ENCODE measurements at places on chromosomes 2 and 18.
A peak's percentile ranks its signal among the peaks of the same experiment; 100 is the strongest.

- no peak for DNase-seq
Observed at GRCh38 chr18:7104649-7105048, 12.9 kb downstream of the LAMA1 start.

DNA sequence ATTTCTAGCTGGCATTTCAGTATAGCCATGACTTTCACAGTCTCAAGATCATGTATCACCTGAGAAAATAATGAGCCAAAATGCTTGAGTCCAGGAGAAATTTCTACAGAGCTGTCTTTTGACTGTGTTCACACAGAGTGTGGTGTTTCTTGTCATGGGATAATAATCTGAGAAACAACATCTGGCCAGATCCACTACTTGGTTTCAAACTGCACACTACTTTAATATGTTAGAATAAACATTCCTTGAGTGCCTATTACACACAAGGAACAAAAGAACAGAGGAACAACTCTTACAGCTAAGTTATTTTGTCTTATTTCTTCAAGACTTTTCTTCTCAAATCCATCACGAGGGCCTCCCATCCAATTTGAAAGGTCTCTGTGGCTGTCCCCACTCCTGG is 108.3 kb downstream of the SS18 start:
- DNase-seq: no peak

GRCh38 chr2:173002751-173003541 is 72.7 kb upstream of the MAP3K20 start:
- DNase-seq: peak; percentile 20

GRCh38 chr18:56358608-56359280 is 279.6 kb downstream of the TXNL1 start:
- peak; percentile 11 for DNase-seq

DNA sequence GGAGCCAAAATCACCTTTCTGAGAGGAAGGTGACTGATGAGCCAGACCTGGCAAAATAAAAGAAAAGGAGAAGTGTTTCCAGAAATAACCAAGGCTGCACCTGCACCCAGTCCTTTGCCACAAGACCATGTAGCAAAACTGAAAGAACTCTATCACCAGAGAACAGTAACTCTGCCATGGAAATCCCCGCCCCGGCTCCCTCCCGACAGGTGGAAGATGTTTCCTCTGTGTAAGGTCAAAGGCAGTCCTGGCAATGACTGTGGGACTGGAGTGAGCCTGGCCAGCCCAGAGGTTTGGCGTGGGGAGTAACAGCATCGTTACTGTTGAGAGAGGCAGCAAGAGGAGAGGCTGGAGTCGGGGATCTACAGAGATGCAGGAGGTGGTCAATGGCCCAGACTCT is 42.3 kb downstream of the SPRED2 start:
- no peak for DNase-seq

DNA sequence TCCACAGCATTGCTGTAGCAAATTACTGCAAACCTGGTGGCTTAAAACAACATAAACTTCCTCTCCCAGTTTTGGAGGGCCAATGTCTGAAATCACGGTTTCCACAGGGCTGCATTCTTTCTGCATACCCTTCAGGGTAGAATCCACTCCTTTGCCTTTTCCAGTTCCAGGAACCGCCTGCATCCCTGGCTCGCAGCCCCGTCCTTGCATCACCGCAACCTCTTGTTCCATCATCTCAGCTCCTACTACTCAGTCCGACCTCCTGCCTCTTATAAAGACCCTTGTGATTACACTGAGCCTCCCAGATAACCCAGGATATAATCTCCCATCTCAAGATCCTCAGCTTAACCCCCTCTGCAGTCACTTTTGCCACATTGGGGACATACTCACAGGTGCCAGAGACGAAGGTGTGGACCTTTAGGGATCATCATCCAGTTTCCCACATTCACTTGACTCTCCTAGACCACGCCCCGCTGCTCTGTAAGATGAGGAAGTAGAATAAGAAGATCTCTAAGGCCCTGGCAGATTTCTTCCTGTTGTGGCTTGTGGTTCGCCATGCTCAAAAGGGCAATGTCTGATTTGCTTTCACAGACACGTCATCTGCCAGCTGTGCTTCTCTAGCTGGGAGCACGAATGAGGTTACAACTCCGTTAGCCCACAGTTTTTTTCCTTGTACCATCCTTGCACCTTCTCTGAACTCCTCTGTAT is 103.6 kb upstream of the AGAP1 start:
- DNase-seq: no peak

DNA sequence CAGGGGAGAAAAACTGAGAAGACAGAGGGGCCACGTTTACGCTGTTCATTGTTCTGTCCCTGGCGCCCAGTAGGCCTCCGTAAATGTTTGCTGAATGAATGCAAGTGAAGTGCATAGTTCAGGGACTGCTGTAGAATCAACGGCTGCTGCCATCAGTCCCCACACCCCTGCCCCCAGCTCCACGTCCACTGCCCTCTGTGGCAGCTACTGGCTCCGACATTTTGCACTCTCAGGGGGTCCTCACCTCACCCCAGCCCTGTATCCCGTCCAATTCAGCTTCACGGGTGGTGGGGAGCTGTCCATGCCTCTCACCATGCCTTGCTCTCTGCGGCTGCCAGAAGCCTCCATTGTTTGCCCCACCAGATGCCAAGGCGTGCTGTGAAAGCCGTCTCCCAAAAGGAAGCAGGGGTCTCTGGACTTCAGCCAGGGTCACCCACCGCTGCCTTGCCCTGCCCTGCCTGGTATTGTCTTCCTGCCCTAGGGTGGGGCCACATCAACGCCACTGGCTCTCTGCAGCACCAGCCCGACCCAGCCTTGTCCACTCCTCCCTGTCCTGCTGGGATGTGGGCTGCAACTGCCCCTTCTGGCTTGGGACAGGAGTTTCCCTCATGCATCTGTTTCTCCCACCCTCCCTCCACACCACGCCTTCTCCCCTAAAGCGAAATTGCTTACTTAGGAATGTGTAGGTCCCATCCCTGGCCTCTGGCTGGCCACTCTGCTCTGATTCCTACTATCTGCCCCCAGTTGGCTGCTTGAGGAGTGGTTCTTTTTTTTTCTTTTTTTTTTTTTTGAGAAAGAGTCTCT is 86.0 kb downstream of the RHOB start:
- no peak for DNase-seq

DNA sequence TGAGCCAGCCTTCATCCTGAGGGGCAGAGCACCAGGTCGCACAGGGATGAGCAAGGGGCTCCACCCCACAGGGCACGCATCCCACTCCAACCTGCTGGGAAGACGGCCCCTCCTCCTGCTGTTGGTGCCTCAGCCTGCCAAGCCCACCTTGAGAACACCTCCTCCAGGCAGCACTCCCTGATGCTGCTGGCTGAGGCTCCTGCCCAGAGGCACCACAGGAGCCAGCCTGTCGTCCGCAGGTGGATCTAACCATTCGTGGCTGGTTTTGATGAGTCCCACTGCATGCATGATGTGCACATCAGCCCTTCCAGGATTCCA is 58.4 kb downstream of the BIN1 start:
- no peak for DNase-seq

GRCh38 chr2:42900289-42900891 is 108.0 kb upstream of the HAAO start:
- no peak for DNase-seq

- no peak for DNase-seq
Observed at GRCh38 chr2:4336864-4337263, 633.5 kb downstream of the DCDC2C start.

DNA sequence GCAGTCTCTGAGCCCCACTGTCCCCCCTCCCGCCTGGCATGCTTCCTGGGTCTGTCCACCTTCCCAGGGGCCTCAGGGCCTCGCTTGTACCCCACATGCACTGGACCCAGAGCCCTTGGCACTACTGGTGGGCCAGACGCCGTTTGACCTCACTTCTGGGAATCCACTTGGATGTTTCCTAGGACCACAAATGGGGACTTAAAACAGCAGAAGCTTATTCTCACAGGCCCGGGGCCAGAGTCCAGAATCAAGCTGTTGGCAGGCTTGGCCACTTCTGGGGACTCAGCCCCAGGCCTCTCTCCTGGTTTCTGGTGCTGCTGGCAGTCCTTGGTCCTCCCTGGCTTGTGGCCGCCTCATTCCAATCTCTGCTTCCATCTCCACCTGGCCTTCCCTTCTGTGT is 19.6 kb downstream of the ANO7 start:
- no peak for DNase-seq

DNA sequence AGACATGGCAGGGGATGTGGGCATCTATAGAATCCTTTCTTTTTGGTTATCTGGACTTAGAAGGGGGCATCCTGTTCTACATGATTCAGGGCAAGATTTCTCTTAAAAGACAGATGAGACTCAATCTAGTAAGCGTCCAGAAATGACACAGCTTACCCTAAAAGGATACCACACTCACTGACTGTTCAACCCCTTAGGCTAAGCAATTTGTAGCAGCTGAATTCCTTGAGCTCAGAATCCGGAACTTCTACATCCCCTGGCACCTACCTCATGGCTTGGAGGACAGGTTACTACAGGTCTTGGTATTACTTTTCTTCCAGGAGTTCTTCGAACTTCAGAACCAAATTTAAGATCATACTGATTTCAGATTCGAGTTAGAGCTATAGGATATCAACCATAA is 138.4 kb downstream of the LAMA3 start:
- no peak for DNase-seq

GRCh38 chr2:85329181-85329651 is 1.4 kb upstream of the TGOLN2 start:
- DNase-seq: no peak

- no peak for DNase-seq
Observed at GRCh38 chr2:16784652-16785051, 119.0 kb upstream of the CYRIA start.

DNA sequence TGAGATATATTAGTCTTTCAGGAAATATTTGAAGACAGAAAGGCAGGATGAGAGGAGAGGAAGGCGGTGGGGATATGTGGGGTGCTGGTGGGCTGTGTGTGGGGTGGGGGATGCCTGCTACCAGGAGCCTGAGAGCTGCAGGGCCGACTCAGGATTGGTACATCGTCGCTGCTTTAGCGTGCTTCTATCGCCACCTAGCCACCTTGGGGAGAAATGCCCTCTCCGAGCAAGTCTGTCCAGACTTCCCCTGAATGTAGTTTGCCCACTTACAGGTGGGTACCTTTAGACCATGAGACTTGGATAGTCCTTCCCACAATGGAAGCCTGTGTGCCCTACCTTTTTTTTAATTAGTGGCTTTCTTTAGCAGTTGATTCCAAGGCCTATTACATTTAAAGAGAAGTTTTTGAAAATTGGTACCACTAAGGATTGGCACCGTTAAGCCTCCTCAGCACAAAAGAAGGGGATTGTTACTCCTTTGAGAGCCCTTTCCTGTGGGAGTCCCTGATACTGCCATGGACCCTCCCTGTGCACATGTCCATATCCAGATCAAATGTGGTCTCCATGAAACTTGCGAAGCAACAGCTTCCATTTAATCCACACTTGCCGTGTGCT is 114.1 kb upstream of the NDUFV2 start:
- DNase-seq: peak; percentile 40

DNA sequence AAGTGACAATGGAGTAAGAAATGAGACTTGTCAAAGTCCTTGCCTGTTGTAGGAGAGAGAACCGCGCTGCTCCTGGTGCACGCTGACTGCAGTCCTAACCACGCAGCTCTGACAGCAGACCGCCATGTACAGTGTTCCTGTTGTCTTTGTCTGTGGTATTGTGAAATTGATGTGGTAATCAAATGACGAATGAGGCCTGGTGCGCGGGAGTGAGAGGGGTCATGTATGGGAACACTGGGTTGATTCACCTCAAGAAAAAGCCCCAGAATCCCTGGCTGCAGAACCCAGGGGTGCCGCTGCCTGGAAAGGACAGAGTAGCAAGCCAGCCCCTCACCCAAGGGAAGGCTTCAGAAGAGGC is 64.0 kb downstream of the INPP4A start:
- no peak for DNase-seq

- peak; percentile 67 for DNase-seq
Observed at GRCh38 chr2:211741966-211742365, 796.6 kb downstream of the ERBB4 start.

GRCh38 chr2:12618576-12618975 is 98.2 kb upstream of the TRIB2 start:
- no peak for DNase-seq

- DNase-seq: no peak
Observed at GRCh38 chr2:38444247-38444646, 67.2 kb upstream of the ATL2 start.

DNA sequence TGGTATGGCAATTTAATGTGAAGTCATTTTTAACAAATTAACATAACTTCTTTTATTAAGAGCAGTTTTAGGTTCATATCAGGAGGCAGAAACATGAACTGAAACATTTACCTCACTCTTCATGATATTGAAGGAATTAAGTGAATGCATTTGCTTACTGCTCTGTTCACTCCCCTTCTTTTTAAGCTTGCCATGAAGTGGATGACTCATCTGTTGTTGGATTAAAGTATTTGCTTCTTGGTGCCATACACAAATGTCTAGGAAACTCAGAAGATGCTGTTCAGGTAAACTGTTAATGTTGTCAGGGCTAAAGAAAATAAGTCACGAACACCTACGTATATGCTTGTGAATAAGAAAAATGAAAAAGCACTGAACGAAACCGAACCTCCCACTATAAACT is 10.2 kb upstream of the CABYR start:
- no peak for DNase-seq

- no peak for DNase-seq
Observed at GRCh38 chr2:101521487-101521886, 46.6 kb upstream of the RFX8 start.

GRCh38 chr2:120429586-120430500 is 83.9 kb downstream of the INHBB start:
- DNase-seq: no peak

- no peak for DNase-seq
Observed at GRCh38 chr2:158735822-158736580, 59.1 kb upstream of the DAPL1 start.

DNA sequence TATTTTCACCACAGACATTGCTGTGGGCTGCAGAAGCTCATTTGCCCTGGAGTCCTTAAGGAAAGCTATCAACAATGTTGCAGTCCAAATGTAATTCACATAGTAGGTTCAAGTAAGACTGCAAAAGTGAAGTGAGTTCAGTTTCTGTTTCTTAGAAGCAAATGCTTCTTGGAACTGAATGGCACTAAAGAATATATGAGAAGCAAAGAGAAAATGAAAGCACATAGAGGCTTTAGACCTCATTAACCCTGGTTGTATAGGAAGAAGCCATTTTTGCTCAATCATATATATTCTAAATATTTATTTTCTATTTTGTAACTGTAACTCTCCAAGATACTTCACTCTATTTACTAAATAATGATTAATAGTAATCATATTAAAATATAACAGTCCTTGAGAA is 292.0 kb downstream of the ZNF804A start:
- no peak for DNase-seq

DNA sequence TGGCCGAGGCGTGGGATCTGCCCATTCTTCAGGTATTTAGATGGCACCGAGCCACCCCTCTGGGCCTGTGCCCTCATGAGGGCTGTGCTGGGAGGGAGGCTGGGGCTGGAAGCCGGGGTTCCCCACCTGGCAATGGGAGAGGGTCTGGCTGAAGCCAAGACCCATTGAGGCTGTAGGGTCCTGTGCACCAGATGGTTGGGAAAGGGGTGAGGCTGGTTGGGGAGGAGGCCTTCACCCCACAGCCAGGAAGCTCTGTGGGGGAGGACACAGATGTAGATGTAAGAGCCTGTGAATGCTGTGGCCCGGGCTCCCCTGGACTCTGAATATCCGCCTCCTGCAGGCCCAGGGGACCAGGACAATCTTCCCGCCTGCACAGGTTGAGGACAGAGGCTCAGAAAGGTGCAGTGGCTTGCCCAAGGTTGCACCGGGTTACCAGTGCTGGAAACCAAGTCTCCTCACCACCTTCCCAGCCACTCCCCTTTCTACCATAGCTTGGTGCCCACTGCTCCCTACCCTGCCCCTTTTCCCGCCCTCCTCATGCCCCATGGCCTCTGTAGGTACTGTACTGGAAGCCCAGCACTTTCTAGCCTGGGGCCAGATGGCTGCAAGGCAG is 49.7 kb downstream of the PDCL3 start:
- DNase-seq: no peak
